ENCODE measurements at places on chromosomes 13 and 19.

- no peak for DNase-seq
Measured at GRCh38 chr13:23684647-23685046, 114.4 kb downstream of the TNFRSF19 start.

- DNase-seq = no peak
Measured at GRCh38 chr13:23793711-23794110, 95.5 kb downstream of the MIPEP start.

DNA sequence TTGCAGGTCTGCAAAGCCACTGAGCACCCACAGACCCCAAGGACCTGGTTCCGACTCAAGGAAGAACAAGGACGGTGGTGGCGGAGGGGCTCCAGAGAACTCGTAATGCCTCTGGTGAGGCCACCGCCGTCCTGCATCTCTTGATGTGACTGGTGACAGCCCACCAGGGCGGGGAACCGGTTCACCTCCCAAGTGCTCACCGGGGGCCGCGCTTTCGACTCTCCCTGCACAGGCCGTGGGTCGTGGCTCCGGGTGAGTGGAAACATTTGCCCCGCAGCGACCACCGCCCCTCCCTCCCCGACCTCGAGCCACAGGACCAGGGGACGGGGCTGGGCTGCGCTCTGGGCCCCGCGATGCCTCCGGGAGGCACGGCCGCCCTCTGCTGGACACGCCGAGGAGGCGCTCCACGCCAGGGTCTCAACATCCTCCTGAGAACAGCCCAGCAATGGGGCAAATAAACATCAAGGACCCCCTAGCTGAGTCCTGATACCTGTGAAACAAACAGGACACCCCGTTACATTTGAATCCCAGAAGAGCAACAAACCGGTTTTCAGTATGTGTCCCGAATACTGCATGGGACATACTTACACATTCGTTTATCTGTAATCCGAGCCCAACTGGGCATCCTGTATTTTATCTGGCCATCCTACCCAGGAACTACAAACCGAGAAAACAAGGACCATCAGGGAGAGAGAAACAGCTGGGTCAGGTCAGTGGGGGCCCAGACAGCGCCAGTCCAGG is 3.9 kb upstream of the PLPP2 start:
- DNase-seq = no peak

GRCh38 chr13:25691654-25692053 is 319.9 kb downstream of the ATP8A2 start:
- no peak for DNase-seq

GRCh38 chr13:106617561-106617960 is 49.6 kb upstream of the ARGLU1 start:
- DNase-seq = no peak

DNA sequence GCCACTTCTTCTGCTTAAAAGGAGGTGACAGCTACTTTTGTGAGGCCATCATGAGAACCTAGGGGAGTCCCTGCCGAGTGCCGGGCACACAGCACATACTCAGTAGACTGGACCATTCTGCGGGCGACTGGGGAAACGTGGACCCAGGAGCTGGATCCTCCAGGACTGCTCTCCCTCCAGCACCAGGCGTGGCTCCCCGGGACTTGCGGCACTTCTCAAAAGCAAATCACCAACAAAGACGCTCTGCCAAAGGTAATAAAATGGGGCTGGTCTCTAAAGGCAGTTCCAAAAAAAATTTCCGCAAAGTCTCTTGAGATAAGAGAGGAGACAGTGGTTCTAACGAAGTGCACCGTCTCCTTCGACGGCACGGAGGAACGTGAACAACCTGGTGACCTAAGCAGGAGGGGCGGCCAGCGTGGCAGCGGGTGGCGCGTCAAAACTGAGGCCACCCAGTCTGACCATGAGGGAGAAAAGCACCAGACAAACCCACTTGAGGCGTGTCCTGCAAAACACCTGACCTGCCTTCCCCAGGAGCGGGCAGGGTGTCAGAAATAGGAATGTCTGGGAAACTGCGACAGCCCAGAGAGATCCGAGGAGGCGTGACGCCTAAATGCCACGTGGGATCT is 1.4 kb upstream of the TMPRSS9 start:
- no peak for DNase-seq

DNA sequence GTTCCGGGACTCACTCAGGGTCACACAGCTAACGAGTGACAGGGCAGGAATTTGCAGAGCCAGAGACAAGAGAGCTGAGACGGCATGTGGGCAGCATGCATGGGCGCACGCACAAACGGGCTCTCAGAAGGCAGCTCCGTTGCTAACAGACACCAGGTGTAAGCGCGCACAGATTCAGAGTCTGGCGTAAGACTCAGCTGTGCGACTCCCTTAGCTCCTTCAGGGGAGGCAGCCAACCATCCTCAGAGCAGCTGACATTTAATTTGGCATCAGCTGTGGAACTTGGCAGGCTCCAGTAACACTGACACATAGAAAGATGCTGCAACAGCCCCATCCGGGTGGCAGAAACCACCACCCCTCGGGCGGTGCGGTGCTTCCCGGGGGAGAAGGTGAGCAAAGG is 7.5 kb upstream of the TM6SF2 start:
- no peak for DNase-seq

GRCh38 chr19:4754248-4754647 is 30.6 kb upstream of the DPP9 start:
- no peak for DNase-seq

- DNase-seq = no peak
Measured at GRCh38 chr13:102993348-102993747, 72.9 kb downstream of the SLC10A2 start.

DNA sequence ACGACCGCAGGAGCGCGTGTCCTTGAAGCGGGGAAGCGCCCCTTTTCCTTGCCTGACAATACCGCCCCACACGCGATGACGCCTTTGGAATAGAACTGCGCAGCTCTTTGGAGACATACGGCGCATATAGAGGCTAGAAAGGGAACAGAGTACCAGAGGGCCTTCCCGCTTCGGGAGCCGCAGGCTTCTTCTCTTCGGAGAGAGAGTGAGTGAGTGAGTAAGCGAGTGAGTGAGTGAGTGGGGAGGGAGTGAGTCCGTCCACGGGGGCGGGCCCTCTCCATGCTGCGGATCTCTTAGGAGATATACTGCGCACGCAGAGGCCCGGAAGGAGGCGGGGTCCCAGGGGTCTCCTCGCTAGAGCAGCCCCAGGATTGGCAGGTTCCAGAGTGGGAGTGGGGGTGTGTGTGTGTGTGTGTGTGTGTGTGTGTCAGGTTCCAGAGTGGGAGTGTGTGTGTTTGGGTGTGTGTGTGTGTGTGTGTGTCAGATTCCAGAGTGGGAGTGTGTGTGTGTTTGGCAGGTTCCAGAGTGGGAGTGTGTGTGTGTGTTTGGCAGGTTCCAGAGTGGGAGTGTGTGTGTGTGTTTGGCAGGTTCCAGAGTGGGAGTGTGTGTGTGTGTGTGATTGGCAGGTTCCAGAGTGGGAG is 97.0 kb downstream of the INSR start:
- peak; percentile 87 for DNase-seq

DNA sequence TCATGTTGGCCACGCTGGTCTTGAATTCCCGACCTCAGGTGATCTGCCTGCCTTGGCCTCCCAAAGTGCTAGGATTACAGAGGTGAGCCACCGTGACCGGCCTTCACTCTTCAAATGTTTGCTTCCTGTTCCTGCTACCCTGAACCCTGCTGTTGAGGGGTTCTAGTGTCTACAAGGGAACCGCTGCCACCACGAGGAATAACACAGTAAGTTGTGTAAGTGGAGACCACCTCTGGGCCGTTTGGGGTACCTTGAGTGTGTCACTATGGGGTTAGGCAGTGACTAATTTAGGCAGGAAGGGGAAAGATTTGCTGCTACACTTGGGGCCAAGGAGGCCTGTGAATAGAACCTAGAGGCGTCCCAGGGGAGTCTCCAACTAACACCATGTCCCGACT is 2.2 kb upstream of the MYADM start:
- DNase-seq = no peak

- peak; percentile 27 for DNase-seq
Measured at GRCh38 chr19:3397266-3398022, 31.1 kb downstream of the NFIC start.

DNA sequence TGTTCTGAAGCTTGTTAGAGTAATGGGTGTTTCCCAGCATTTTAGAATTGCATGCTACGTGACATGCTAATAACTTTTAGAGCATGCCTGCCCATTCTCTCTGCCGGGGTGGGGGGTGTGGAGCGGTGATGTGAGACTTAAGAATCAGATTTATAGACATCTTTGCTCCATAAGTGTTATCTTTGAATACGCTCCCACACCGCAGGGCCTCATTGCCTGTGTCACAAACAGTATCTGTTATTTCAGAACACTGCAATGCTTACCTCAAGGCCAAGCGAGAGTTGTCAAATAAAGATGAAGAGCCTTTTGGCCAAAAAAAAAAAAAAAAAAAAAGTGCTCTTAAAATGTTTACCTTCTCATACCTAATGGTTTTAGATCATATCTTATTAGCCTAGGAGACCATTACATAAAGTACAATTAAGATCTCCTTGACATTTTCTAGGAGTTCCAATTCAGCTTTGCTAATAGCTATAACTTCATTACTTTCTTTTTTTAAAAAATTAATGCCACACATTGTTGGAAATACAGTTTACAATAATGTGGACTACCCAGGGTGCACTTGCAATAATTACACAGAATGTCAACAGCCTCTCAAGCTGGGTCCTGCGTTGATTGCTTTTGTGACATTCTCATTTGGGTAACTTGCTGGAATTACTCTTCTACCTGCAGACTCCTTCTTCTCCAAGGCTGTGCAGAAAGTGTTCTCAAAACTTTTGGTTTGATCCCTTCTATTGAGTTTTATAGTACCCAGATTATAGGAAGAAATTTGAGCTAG is 525.3 kb downstream of the KLF12 start:
- no peak for DNase-seq

DNA sequence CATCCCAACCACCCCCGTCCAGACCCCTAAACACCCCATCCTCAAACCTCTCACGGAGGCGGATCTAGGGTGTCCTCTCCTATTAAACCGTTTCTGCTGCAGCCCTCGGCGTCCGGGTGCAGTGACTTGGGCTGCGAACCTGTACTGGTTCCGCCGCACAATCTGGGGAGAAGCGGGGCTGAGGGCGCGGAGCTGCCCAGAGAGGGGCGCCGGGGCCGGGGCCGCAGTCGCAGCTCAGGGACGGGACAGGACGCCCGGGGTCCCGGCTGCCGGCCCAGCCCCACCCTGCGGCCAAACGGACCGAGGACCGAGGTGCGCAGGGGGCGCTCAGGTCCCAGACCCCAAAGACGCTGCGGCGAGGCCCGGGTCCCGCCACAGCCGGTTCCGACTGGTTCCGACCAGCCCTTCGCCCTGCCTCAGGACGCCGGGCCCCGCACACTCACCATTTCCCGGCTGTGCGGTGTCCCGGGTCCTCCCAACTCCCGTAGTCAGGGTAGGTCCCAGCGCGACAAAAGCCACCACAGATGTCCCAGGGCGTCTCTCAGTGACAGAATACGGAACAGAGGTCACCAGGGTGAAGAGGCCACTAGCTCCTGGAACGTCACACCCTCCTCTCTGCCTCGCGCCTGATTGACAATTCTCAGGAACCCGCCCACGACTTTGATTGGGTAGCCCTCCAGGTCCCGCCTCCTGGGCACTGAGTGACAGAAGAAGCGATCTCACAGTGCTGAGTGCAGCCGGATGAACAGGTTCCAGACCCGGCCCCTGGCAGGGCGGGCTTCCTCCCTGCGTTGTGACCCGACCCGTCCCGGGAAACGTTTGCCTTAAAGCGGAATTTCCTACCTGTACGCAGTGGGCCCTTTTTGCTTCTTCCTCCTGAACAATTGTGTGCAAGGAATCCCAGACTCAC is at the start of gene ZNF44:
Gene ZNF44 (minus strand): TSS at position 635 of the 910 bp plus-strand sequence. CDS start 189 bp downstream, at position 446.
- DNase-seq = peak; percentile 95

GRCh38 chr19:39470724-39471339 is 9.8 kb upstream of the TIMM50 start:
- no peak for DNase-seq

- no peak for DNase-seq
Measured at GRCh38 chr19:45879055-45879454, 6.9 kb downstream of the IRF2BP1 start.

DNA sequence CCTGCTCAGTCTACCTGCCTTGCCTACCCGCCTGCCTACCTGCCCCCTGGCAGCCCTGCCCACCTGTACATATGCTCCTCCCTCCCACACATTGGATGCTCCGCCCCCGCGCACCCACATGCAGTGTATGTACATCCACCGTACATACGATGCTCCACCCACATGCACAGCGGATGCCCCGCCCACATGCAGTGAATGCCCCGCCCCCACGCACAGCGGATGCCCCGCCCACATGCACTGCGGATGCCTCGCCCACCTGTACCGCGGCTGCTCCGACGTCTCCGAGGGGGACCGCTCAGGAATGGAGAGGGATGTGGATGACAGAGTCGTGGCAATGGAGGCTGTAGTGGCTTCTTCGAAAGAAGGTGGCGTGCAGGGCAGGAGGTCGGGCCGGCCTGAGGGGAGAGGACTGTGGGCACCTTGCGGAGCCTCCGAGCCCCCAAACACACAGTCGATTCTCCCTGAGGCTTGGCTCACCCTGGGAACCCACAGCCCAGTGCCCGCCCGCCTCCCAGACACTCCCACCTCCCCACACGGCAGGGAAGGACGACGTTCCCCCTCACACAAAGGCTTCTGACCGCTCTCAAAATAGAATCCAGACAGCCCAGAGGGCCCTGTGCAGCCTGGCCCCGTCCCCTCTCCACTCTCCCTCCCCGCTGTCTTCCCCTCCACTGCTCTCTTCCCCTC is 16.5 kb upstream of the CACTIN start:
- DNase-seq = no peak

GRCh38 chr19:49361438-49362047 is 673 bp downstream of the TEAD2 start:
- DNase-seq = peak; percentile 76

GRCh38 chr13:73365252-73365651 is 306.4 kb downstream of the KLF5 start:
- no peak for DNase-seq

GRCh38 chr13:42728507-42729180 is 52.7 kb upstream of the FAM216B start:
- DNase-seq = no peak

DNA sequence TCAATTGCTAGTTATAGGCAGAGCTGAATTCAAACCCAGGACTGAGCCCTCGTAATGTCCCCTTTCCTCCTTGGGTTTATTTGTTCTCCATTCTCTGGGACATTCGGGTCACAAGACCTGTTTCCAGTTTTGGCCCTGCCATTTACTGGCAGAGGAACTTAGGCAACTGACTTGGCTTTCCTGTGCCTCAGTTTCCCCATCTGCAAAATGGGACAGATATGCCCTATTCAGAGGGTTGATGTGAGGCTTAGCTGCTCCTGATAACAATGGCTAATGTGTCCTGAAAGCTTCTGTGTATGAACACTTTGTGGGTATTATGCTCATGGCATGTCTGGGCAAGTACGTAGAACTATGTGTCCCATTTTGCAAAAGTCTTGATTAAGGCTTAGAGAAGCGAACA is 996 bp downstream of the ZNF524 start:
- no peak for DNase-seq

- peak; percentile 10 for DNase-seq
Measured at GRCh38 chr13:40402931-40403431, 263.5 kb downstream of the FOXO1 start.

DNA sequence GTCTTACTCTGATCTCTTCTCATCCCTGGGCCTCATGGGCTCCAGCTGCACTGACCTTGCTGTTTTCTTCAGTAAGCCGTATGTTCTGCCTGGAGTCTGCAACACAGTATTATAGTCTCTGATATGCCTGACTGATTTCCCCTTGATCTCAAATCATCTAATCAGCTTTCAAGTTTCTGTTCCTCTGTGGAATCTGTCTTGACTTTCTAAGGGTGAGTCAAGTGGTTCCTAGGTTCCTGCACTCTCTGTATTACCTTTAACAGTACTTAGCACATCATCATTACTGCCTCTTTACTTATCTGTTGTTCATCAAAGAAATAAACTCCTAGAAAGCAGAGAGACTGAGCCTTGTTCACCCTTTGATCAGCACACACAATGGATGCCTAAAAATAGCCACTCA is 350.7 kb downstream of the LMO7 start:
- no peak for DNase-seq

Measured in HTR-8/SVneo (cell line).